ENCODE measurements at places on chromosomes 12 and 14. TPM values are rescaled to one million over a fixed set of nuclear protein-coding genes. Genes with fewer than 3 reads are reported as not detected.

DNA sequence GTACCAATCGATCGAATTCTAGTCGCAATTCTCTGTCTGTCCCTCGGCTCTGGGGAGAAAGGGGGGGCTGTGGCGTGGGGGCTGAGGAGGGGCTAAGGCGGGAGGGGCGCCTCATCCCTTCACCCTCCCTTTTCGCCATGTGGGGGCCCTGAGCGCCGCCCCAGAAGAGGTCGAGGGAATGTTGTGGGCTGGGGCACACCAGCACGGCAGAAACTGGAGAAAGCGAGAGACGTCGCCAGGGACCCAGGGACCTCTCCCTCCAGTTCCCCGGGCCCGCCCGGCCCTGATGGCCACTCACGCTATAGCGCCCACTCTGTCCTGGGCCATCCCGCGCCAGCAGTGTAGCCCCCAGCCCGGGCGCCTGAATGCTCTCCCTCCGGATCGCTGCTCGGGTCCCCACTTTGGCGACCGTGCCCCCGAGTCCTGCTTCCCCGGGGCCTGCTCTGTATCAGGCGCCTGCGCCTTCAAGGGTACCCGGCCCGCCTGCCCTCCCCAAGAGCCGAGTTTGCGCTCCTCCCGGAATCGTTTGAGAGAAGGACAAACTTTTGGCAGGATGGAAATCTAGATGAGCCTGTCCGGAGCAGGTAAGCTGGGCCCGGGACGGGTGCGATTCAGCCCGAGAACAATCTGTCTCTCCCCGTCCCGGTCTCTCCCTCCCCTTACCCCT is 62.6 kb downstream of the SMUG1 start:
- H3K4me1 ChIP-seq: no peaks in the 10 kb centered on the region
- H3K27me3 ChIP-seq: no peaks in the 10 kb centered on the region
- H3K36me3 ChIP-seq: no peaks in the 10 kb centered on the region
- peak overlapping the region; percentile 68 for H3K27ac ChIP-seq
- peak overlapping the region; percentile 66 for H3K4me3 ChIP-seq

The CCND2 gene
- total RNA-seq: 21.3 TPM

The A2M gene
- total RNA-seq: 64.2 TPM

The CLEC14A gene
- 9.7 TPM for total RNA-seq

All from testis (tissue), 5 donors.